T follicular helper cell (primary cell): ENCODE measurements at places on chromosomes 3 and 15.

DNA sequence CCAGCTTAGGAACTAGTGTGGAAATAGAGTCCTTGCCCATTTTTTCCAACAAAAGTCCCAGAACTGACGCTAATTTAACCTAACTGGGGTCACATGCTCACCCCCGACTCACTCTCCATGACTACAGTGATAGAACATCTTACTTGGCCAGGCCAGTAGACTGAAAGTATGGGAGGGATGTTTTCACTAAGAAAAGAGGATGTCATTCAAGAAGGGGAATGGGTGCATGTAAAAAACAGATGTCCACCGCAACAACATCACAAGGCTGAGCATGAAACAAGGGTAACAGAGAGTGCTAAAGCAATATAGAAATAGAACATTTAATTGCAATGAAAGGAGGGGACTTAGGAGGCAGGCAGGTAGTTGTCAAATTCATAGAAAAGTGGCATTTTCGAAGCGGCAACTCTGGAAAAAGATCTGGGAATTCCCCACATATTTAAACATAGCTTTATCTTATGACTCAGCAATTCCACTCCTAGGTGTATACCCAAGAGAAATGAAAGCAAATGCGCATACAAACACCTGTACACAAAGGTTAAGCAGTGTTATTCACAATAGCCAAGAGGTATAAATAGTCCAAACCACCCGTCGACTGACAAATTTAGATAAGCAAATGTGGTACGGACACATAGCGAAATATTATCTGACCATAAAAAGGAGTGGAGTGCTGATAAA lies 41.1 kb upstream of the UBE2E2 start:
- DNase-seq, result no peak

DNA sequence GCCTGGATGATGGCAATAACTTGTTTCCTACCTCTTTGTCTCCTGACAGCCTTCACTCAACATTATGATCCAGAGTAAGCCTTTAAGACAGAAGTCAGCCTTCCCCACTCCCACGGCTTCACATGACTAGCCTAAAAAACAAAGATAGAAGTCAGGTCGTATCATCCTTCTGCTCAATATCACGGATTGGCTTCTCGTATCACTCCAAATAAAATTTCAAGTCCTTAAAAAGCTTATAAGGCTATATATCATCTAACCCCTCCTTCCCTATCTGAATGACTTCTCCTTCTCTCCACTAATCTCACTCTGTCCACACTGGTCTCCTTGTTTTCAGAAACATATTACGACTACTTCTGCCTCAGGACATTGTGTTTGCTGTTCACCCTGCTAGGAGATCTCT lies 47.7 kb upstream of the AP4E1 start:
- DNase-seq, result no peak

- no peak for DNase-seq
These were observed 337.2 kb upstream of the DNAJC19 start for GRCh38 chr3:181326637-181327223.

- no peak for DNase-seq
These were observed 99.3 kb upstream of the ALDH1A3 start for GRCh38 chr15:100780208-100780800.

GRCh38 chr3:187997490-187997889 lies 156.5 kb upstream of the LPP start:
- DNase-seq, result no peak

- DNase-seq, result no peak
These were observed 103.8 kb upstream of the GALNT15 start for GRCh38 chr3:16070707-16071106.

DNA sequence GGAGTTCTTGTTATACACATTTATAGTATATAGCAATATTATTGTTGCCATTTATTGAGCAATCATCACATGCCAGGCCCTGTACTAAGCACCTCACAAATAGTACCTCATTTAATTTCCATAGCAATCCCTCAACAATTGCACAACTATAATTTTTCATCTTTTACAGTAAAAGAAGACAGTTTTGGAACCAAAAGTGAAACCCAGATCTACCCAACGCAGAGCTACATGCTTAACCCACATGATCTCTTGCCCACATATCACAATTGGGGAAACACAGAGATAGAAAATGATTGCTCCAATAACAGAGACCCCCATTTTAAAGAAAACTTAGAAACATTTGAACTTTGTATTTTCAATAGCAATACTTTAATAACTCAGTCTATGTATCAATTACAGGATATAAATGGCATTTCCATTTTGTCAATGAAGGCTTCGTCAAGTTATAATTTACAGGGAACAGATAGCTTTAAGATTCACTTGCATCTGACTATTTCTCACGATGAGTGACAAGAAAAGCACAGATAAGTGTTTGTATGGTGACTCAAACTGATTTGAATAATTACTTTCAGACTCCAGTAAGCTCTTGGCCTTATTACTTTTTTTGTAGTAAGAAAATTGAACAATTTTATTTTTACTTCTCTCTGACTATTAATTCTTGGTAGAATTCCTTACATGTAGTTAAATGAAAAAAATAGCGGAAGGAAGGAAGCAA lies 38.7 kb upstream of the CCDC50 start:
- no peak for DNase-seq

GRCh38 chr15:85048430-85048829 lies 66.8 kb downstream of the PDE8A start:
- no peak for DNase-seq

GRCh38 chr3:148865049-148865448 lies at the start of gene CPA3:
TSS of gene CPA3 (plus strand) at chr3:148865296. CDS start at chr3:148865308, 12 bp downstream.
- no peak for DNase-seq

GRCh38 chr15:83413054-83413719 lies 34.0 kb upstream of the SH3GL3 start:
- DNase-seq, result no peak

GRCh38 chr15:47820057-47820746 lies 102.9 kb downstream of the SEMA6D start:
- DNase-seq, result no peak

DNA sequence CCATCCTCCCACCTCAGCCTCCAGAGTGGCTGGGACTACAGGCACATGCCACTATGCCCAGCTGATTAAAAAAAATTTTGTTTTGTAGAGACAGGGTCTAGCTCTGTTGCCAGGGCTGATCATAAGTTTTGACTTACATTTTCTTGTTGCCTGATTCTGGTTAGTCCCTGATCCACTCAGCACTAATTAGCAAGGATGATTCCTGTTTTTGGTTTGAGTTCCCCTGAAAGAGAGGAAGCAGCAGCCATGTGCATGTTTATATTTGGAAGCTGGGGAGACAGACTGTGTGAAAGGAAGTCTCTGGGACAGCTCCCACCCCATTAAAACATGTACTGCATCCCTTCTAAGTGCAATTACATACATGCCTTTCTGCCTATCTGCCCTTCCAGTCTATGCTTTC lies 3.6 kb upstream of the NCK1 start:
- no peak for DNase-seq

- no peak for DNase-seq
These were observed 18.1 kb downstream of the CHSY1 start for GRCh38 chr15:101233651-101234280.

- DNase-seq, result no peak
These were observed 17.6 kb upstream of the KCNMB3 start for GRCh38 chr3:179268400-179269051.

DNA sequence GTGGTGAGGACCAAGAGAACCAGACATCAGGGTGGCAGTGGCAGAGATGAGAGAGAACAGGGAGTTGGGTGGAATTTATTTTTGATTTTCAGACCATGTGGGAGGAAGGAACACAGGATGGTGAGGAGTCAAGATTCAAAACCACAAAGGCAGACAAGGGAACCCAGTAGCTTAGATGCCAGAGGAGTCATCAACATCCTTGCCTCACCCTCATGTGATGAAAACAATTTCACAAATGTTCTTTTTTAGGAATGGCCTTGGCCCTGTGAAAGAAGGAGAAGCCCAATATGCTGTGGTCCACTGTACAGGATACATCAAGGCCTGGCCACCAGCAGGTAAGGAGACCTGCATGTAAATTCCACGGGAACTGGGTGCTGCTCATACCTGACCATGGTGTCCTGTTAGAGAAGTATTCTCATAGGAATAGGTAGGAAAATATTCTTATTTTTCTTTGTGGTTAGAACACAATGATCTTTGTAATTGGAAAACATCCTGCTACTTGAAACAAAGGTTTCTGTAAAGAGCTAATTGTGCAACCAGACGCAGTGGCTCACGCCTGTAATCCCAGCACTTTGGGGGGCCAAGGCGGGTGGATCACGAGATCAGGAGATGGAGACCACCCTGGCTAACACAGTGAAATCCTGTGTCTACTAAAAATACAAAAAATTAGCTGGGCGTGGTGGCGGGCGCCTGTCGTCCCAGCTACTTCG lies 110.0 kb downstream of the ARNT2 start:
- no peak for DNase-seq

DNA sequence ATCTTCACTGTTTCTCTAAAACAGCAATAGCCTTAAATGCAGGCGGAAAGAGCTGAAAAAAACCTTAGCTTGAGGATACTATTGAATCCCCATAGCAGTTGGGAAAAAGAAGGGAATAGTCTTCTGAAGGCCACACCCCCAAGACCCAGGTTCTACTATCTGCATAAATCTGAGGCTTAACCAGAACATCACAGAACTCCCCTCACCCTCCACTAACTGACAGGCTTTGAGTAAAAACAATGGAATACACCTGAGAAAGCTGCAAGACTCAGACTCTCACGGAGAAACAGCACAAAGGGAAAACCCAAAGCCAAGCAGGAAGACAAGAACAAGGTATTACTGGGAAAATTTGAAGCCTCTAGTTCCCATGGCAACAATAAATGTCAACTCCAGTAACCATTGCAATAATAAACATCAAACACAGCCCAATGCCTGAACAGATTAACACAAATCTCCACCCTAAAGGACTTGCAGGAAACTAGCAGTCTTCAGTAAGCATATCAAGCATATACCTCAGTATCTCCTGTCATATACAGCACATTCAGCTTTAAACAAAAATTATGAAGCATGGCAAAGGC lies 56.4 kb downstream of the TMCC1 start:
- DNase-seq, result no peak

DNA sequence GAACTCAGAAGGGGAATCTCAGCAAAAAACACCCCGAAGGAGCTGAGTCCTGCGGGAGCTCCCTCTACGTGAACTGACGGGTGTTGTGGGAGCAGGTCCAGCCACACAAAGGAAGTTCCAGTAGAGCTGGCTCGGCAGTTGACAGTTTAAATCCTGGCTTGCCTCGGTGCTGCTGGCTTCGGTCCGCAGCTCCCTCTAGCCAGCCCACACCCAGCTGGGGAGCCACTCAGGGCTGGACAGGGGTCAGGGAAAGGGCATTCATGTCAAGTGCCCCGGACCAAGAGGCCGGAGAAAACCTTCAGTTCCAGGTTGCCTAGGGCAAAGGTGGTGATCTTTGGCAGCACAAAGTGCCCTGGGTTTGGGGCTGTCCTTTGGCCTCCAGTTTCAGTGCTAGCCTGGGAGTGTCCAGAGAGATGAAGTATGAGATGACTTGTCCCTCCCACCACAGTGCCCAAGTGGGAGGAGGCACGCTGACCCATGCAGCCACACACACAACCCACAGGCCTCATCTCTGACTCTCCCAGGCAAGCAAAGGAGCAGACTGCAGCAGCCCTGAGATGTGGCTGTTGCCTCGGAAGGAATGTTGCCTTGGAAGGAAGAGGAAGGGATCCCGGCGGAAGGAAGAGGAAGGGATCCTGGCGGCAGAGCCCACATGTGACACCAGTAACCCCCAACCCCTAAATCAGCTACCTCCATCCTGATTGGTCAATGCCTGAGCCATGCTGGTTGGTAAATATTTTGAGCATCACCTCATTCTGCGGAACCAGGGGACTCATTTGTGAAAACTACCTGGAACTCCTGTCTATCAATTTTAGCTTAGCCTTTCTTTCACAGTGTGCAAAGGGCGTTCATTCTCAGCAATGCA lies 13.9 kb upstream of the ANPEP start:
- DNase-seq, result no peak

GRCh38 chr15:74776821-74777768 lies 4.8 kb upstream of the CSK start:
- peak; percentile 41 for DNase-seq

DNA sequence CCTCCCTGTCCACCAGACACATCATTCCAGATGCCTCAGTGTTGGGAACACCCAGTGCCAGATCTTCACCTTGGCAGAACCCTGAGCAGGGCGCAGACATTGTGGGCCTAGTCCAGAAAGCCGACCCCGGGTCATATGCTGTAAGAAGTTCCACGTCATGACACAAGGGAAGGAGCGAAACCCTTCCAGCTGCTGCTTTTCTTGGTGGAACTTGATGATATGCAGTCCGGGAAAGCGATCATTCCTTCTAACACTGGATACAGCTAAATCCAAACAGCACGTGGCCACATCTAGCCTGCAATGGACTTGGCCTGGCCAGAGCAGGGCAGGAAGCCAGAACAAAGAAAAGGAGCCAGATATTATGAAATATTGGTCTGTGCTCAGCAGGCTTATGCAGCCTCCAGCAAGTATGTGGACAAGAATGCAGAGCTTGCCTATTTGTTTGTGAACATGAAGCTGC lies 22.0 kb downstream of the GASK1A start:
- no peak for DNase-seq

- DNase-seq, result no peak
These were observed 54.1 kb downstream of the LEO1 start for GRCh38 chr15:51917493-51917892.

DNA sequence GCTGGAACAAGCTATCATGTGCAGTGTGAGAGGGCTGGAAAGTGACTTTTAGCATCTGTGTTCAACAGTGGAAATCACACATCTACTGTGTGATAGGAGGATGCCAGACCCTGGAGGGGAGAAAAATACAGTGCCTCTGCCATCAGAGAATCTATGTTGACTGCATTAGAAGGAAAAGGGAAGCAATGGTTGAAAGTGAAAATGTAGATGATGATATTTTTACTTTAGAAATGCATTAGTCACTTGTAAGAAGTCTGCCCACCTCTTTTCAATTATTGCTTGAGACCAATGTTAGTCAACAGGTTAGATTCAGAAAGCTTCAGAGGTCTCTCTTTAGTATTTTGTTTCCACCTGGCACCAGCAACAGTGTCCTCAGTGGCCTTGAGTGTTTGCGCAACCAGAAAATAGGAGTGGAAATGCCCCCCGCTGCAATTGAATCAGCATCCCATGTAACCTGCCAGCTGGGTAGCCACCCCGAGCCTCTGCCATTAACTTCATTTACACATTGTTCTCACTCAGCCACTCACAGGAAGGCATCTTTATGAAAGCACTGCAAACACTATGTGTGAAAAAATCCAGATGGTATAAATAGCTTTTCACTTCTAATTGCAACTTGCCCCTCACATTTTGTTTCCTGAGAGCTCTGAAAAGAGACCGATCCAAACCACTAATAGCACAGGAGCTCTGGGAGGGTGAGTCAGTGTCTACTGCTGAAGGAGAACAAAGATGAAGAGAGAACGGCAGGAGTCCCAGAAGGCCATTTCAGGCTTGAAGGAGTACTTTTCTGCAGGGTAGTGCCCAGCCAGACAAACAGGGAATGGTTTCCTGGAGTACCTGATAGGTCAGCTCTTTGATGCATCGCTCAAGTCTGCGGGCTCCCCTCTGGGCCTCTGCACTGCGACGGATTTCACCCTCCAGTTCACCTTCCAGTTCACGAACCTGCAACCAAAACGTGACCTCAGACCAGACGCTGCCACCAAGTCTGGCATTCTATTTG lies 92.1 kb downstream of the HHLA2 start:
- DNase-seq, result no peak

- DNase-seq, result no peak
These were observed 35.2 kb upstream of the SLC41A3 start for GRCh38 chr3:126119008-126119675.

- no peak for DNase-seq
These were observed 347.7 kb downstream of the ZBBX start for GRCh38 chr3:167032267-167032876.
